ENCODE measurements at places on chromosomes 12 and 14.
A peak's percentile ranks its signal among the peaks of the same experiment; 100 is the strongest.

DNA sequence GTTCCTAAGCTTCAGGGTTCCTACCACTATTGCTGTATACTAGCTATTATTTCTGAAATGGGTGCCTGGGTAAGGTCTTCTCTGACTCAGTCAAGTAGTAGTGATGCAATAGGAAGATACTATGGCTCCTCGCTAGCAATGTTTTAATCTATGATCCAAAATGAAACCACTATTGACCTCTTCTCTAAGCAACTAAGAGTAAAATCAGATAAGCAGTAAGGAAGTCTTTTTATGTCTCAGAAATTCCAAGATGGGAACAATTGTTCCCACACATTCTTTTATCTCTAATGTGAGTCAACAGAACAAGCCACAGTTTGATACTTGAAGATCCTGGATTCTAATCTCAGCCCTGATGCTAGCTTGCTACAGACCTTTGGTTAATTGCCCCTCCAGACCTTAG, 45.1 kb downstream of the AREL1 start:
- DNase-seq = no peak

DNA sequence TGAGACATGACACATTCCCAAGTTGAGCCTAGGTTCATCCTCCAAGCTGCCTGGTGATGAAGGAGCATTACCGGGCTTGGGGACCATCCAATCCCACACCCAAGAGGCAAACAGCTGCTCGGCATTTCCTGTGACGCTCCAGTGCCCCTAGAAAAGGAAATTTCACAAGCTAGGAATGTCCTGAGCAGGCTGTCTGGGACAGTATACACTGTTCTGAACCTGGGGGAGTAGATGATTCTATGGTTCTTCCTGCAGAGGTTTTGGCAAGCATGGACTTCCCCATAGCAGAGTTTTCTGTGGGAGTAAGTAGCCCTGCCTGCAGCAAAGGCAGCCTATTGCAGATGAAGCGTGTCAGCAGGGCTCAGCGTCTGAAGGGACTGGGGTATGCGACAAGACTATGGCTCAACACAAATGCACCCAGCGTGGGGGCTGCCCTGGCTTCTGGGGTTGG, 47.4 kb upstream of the SRSF5 start:
- no peak for DNase-seq

DNA sequence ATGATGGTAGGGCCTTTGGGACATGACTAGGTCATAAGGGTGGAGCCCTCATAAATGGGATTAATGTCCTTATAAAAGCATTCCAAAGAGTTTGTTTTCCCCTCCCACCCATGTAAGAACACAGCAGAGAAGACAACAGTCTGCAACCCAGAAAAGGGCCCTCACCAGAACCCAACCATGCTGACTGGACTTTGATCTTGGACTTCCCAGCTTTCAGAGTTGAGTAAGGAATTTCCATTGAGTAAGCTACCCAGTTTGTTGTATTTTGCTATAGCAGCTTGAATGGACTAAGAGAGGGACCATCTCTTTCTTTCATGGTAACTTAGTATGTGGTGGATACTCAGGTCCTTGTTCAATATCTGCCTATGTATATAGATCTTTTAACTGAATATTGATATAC, 2.9 kb upstream of the SPX start:
- no peak for DNase-seq

GRCh38 chr12:12011880-12012260, 58.9 kb upstream of the BCL2L14 start:
- no peak for DNase-seq

GRCh38 chr12:41910578-41911320, 233.9 kb downstream of the GXYLT1 start:
- DNase-seq = no peak

GRCh38 chr12:108633534-108634248, at the start of gene SELPLG:
SELPLG (minus strand) TSS chr12:108633894; CDS start chr12:108624307, 9,587 bp downstream.
- peak; percentile 82 for DNase-seq

DNA sequence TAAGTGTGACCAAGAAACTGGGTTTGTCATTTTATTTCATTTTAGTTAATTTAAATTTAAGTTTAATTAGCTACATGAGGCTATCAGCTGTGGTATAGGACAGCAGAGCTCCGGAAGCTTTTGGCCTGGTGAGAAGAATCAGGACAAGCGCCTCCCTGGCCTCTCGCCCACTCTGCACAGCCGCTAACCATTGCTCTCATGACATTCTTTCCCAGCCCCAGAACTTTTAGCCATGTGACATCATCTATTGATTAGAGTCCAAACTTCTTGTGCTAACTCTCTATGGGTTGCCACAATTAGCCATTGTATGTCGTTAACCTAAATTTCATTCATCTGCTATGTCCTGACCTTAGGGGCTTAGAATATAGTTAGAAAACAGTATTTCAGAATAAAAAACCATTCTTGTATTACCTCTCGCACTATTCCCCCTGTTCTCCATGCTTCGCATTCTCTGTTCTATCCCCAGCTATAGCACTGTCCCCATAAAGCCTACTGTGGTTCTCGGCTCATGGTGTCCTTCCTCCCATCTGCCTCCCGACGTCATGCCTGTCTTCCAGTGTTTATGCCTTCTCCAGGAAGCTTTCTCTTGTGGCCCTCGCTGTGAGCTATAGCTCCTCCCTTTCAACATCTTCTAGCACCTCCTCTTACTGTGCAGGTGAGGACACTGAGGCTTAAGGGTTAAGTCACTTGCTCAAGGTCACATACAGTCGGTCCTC, 23.5 kb downstream of the SSH1 start:
- DNase-seq = no peak

GRCh38 chr12:24679126-24679525, 269.8 kb downstream of the BCAT1 start:
- DNase-seq = no peak

GRCh38 chr12:87196321-87196720, 832.9 kb downstream of the C12orf50 start:
- DNase-seq = no peak

DNA sequence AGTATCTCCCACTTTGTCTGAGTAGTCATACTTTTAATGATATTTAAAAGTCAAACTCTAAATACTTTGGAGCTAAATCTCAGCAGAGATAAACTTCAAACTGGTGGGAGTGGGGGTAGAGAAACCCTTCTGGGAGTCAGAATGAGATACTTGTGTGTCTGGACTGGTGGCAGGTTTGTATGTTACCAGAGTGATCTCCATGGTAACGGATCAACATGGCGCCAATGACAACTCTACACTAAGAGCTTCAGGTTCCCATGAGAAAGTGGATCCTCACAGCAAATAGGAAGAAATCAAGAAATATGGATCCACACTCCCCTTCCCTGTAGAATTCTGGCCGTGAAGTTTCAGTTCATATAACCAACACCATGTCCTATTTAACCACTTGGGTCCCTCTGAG, 121.9 kb downstream of the ETV6 start:
- DNase-seq = no peak

DNA sequence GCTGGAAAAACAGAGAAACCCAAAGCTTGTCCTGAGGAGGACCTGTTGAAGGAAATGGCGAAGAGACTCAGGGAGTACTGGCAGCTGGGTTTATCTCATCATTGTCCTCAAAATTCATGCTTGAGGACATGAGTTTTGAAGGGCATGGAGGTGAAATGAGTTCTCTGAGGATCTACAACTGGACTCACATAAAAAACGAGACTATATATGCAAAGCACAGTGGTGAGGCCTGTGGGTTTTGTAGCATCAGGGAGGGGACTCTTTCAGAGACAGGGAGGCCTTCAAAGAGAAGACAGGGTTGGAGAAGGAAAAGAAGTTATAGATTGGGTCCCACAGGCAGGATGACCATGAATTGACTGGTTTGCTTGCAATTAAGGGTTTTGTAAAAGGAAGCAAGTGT, 71.3 kb upstream of the SCN8A start:
- DNase-seq = no peak

GRCh38 chr14:73743431-73743931, 29.3 kb upstream of the PNMA1 start:
- DNase-seq = peak; percentile 41

- no peak for DNase-seq
These were observed 19.4 kb downstream of the EGLN3 start for GRCh38 chr14:33931461-33931860.

GRCh38 chr12:132305991-132306884, 23.2 kb downstream of the GALNT9 start:
- DNase-seq = no peak

- DNase-seq = no peak
These were observed 862 bp downstream of the PIP4K2C start for GRCh38 chr12:57591782-57592325.

GRCh38 chr12:26534071-26534470, 298.9 kb downstream of the ITPR2 start:
- no peak for DNase-seq

DNA sequence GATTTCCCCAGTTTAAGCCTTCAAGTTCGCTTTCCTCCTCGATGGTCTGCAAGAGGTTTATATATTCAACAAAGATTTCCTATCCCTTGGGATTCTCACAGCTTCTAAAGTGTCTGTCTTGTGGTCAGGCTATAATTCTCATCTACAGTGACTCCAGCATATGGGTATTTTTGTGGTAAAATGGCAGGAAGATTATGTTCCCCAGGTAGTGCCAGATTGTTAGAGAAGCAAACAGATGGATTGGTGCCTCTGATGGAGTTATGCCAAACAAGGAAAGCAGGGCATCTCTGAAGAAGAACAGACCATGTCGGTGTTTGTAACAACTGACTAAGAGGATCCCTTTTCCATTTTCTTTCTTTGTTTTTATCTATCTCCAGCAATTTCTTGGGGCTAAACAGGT, 5.5 kb upstream of the CCDC175 start:
- DNase-seq = no peak

DNA sequence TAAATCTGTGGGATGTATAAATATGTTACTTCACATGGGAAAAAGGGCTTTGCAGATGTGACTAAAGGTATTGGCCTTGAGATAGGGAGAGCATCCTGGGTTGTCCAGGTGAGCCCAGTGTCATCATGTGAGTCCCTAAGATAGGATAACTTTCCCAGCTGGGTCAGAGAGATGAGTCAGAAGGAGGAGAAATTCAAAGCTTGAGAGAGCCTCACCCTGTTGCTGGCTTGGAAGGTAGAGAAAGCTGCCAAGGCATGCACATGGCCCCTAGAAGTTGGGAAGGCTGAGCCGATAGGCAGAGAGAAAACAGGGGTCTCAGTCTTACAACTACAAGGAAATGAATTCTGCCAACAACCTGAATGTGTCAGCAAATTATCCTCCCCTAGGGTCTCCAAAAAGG, 213.0 kb downstream of the ADGRD1 start:
- DNase-seq = no peak

DNA sequence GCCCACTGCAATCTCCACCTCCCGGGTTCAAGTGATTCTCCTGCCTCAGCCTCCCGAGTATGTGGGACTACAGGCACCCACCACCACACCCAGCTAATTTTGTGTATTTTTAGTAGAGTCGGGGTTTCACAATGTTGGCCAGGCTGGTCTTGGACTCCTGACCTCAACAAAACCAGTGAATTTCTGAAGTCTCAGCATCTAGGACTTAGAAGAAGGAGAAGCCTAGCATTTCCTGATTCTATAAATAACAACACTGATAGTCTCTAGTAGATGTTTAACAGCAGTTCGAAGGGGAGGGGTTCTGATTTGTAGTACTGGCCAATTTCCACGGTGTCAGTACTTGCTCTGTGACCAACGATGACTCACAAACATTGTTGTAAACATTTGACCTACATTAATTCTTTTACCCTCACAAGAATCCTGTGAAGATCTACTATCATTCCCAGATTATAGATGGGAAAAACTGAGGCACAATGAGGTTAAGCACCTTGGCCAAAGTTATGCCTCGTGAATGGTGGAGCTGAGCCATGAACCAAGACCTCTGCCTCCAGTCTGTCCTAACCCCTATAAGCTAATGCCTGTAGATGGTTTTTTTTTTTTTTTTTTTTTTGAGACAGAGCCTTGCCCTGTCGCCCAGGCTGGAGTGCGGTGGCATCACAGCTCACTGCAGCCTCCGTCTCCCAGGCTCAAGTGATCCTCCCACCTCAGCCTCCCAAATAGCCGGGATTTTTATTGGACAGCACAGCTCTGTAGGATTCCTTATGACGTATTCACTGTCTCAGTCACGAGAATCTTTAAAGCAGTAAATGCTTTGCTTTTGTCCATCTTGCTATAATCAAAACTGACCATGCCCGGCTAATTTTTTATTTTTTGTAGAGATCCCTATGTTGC, 5.2 kb downstream of the P2RX4 start:
- DNase-seq = no peak

- no peak for DNase-seq
These were observed 38.9 kb downstream of the SLC8B1 start for GRCh38 chr12:113295886-113296556.

GRCh38 chr12:729221-729620, 23.2 kb upstream of the WNK1 start:
- no peak for DNase-seq

GRCh38 chr14:67680941-67681340, 6.5 kb upstream of the VTI1B start:
- DNase-seq = no peak

GRCh38 chr12:103392722-103393121, 103.0 kb downstream of the C12orf42 start:
- DNase-seq = no peak

GRCh38 chr12:82970614-82971013, 283.9 kb downstream of the TMTC2 start:
- DNase-seq = no peak

GRCh38 chr14:63432228-63432627, 110.9 kb downstream of the PPP2R5E start:
- no peak for DNase-seq

GRCh38 chr14:58763210-58763609, 125.4 kb downstream of the DACT1 start:
- DNase-seq = no peak

DNA sequence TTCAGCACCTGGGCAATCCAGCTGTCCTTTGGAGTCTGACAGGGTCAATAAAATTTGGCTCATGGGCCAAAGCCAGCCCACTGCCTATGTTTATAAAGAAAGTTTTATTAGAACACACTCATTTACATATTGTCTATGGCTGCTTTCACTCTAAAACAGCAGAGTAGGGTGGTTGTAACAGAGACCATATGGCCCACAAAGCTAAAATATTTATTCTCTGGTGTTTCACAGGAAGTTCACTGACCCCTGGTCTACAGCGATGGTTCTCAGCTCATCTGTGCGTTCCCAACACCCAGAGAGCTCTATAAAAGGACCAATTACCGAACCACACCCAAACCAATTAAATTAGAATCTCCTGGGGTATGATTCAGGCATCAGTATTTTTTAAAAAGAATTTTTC, 37.7 kb upstream of the RTRAF start:
- no peak for DNase-seq

DNA sequence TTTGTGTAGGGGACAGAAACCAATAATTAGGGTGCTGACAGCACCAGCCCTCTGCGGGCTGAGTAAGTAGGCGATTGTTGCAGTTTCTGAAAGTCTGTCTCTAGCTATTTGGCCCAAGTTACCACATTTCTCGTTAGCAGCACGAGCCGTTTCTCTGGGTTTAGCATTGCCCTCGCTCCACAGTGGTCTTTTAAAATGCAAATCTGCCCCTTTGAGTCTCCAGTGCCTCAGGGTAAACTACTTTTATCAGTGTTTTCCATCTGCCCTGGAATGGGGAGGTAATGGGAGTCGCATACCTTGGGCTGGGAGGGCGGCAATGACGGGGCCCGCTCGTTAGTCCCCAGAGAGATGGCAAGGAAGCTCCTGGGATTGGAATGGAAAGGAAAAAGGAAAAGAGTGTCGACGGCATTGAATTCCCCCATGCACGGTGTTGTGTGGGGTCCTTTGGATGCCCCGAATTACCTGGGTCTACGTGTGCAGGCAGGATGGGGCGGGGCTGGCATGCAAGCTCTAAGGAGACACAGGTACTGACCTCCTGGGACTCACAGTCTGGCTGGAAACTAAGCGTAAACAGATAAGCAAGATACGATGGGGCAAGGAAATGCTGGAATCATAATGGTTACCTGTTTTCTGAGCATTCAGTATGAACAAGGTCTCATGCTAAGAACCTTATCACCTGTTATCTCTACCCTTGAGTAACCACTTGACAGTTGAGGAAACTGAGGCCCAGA, 131.8 kb upstream of the MAP1LC3B2 start:
- DNase-seq = no peak

All from effector CD4-positive, alpha-beta T cell (primary cell).